ENCODE measurements at places on chromosomes 7 and 10.
A peak's percentile ranks its signal among the peaks of the same experiment; 100 is the strongest.

GRCh38 chr7:37208528-37208927 lies 240.1 kb downstream of the ELMO1 start:
- peak; percentile 98 for DNase-seq

- no peak for DNase-seq
Measured at GRCh38 chr7:108135446-108136190, 5.5 kb upstream of the LAMB4 start.

DNA sequence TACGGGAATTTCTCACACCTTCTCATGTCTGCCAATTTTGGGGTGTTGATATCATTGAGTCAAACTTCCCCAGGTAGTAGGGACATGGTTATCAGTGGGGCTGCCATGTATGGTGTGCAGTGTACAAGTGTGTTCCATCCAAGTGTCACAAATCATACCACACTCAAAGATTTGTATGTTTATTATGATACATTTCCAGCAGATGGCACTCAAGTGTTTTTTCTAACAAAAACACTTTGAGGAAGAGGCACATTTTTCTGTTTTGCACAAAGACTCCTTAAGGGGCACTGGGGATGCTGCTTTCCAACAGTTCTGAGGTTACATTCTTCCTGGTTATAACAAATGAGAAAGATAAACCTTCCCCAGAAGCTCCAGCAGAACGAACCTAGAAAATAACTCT lies 414.5 kb downstream of the REEP3 start:
- DNase-seq = peak; percentile 12

DNA sequence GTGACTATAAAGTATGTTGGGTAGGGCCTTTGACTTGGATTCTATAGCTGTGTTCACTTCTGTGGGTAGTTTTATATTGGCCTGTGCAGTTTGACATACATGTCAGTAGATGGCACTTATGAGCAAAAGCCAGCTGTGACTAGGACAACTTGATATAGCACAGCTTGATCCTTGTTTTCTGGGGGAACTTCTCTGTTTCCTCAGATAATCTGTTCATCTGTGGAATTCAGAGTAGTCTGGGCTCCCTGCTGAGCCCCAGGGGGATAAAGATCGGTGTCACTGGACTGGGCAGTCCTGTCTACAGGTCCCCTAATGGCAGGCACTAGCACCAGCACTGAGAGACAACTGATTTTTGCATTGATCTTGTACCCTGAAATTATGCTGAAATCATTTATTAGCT lies 25.4 kb downstream of the CYP2C9 start:
- peak; percentile 55 for DNase-seq

- DNase-seq = no peak
Measured at GRCh38 chr10:66463611-66464010, 462.2 kb upstream of the LRRTM3 start.

- DNase-seq = no peak
Measured at GRCh38 chr7:33998476-33998875, 93.1 kb downstream of the BMPER start.

DNA sequence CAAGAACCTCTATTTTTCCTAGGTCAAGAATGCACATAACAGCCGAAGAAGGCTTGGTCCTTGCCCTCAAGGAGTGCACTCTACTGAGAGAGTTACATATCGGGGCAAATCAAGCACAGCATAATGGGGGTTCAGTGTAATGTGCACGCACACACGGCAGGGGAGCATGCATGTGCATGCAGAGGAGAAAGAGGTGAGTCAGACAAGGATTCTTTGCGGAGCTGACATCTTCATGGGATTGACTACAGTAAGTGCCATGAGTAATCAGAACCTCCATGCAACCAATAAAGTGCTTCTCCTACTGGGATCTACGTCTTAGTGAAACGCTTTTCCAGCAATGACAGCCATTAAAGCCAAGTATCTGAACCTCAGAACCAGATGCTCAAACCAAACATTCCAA lies 123.6 kb downstream of the RNF216 start:
- no peak for DNase-seq

- DNase-seq = no peak
Measured at GRCh38 chr10:33594475-33594874, 260.0 kb upstream of the NRP1 start.

- DNase-seq = no peak
Measured at GRCh38 chr10:77770868-77771175, 133.2 kb upstream of the KCNMA1 start.

GRCh38 chr7:122304319-122304975 lies at the start of gene FEZF1:
Gene FEZF1, minus strand, starts transcription at chr7:122304750. Its CDS starts 313 bp downstream, at chr7:122304437.
- no peak for DNase-seq

DNA sequence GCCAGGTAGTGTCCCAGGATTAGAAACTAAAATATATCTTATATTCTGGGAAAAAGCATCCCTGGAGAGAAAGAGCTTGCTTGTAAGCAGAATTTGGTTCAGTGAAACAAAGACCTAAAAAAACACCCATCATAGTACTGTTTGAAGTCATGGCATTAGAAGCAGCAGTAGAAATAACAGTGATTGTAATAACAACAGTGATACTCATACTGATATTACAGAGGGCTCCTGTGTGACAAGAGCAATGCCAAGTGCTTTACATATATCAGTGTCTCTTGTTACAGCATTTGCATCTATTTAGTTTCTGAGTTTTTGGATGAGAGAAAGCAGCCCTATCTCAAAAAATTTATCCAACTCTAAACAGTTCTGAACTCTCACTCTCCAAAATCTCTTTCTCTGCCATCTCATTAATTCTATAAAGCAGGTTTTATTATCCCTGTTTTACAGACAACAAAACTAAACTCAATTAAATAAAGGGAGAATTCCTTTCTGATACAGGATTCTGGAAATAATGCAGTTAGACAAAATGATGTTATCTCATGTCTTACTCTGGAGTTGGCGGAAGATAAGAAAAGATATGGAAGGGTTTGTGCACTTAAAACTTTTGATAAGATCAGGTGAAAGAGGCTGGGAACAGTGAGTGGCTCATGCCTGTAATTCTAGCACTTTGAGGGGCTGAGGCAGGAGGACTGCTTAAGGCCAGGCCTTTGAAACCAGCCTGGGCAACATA lies 146.5 kb upstream of the AOAH start:
- no peak for DNase-seq

GRCh38 chr7:43148161-43148731 lies 35.8 kb downstream of the HECW1 start:
- no peak for DNase-seq

- DNase-seq = no peak
Measured at GRCh38 chr10:99365736-99366135, 36.6 kb downstream of the CNNM1 start.

GRCh38 chr7:147982307-147982706 lies 608.3 kb upstream of the C7orf33 start:
- no peak for DNase-seq

DNA sequence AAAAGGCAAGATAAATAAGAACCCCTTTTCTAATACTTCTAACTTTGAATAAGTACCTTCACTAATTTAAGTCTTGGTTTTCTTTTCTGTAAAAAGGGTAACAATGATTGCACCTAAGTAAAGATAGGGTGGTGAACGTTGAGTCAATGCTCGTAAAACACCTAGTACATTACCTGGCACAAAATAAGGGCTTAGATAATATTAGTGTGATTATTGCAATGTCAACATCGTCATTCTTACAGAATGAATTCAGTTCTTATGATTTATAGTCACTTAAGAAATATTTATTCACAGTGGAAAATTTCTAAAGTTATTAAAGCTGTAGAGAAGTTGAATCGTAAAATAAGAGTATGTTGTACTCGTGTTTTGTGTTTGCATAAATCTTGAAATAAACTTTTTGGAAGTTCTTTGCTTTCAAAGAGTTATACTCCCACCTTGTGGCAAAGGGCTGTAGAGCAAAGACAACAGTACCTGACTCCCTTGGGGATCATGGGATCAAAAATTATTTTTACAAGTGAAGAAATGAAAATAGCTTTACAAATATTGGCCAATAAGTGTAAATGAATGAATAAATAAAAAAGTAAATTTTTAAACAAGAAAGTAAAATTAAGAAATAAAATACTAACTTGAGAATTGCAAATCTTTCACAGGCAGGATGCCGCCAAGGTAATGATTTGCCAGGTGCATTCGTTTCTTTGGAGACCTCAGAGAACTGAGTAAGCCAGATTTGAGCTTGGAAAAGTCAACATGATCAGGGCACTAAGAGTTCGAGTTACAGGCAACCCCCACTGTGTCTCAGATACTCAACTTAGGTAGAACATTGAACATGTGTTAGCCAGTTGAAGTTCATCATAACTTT lies 285.8 kb upstream of the CACNA2D1 start:
- peak; percentile 80 for DNase-seq

All from adipocyte (in vitro differentiated cells).